MCF 10A (cell line): ENCODE measurements at places on chromosomes 1 and 21. TPM values are rescaled to one million over a fixed set of nuclear protein-coding genes. Genes with fewer than 3 reads are reported as not detected.
A peak's percentile ranks its signal among the peaks of the same experiment; 100 is the strongest.

The ELAVL4 gene
- not detected in 2 replicates for total RNA-seq

The CLCA1 gene
- not detected in 2 replicates for total RNA-seq

The MROH9 gene
- total RNA-seq, result not detected in 2 replicates

The SERTAD4 gene
- 0.19 TPM in 1 of 2 replicates, not detected in the other for total RNA-seq

The SPRR1B gene
- 3.5 and 4.0 TPM in 2 replicates for total RNA-seq

The UMODL1 gene
- total RNA-seq, result not detected in 2 replicates

The PPOX gene
- 30.3 and 32.4 TPM in 2 replicates for total RNA-seq

The CLCNKB gene
- not detected in 2 replicates for total RNA-seq

The XPR1 gene
- 38.6 and 39.7 TPM in 2 replicates for total RNA-seq

The SYT11 gene
- total RNA-seq, result 0.14 TPM in 1 of 2 replicates, not detected in the other

DNA sequence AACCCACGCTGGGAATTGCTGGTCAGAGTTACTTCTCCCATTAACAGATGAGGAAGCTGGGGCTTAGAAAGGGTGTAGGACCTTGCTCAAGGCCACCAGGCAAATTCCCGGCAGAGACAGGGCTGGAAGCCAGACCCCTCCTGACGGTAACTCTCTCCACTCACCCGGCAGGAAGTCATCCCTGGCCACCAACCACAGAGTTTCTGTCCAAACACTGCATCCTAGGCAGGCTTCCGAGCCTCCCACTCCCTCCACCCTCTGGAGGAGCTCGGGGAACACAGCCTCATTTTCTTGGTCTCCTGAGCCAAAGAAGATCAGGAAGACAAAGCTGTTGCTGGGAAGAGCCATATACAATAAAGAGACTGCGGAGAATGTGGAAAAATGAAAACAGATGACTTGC lies 25.0 kb upstream of the ZNF436 start:
- DNase-seq, result peak; percentile 35

DNA sequence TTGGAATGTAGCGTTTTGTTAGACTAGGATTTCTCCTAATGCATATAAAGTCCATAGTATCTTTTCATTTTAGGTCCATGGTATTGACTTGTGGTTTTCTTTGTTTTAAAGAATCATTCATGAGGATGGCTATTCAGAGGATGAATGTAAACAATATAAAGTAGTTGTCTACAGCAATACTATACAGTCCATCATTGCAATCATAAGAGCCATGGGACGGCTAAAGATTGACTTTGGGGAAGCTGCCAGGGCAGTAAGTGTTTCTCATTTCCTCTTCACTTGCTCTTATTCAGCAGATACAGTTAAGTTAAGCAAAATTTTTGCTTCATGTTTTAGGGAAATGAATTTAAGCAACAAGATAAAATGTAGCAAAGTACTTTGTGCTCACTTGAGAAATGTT lies 25.4 kb downstream of the GNAI3 start:
- no peak for DNase-seq

- no peak for DNase-seq
Observed at GRCh38 chr1:98688110-98688739, 26.7 kb downstream of the SNX7 start.

- no peak for DNase-seq
Observed at GRCh38 chr21:22062472-22063139, 1064.4 kb downstream of the NCAM2 start.

DNA sequence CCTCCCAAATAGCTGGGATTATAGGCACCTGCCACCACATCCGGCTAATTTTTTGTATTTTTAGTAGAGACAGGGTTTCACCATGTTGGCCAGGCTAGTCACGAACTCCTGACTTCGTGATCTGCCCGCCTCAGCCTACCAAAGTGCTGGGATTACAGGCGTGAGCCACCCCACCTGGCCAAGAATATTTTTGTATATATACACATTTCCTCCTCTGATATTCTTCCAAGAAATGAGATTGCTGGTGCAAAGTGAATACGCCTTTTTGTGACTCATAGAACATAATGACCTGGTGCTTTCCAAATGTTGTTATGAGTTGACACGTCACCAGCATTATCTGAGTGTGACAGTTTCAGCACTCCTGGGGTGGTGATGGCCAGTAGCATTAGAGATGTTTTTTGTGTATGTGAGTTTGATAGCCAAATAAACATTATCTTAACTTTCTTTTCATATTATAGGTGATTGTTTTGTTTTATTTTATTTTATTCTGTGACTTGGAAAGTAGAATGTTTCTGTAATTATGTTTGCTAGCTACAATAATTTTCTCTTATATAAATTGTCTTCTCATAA lies 54.9 kb downstream of the KCNK1 start:
- DNase-seq, result peak; percentile 96

GRCh38 chr21:26837539-26837938 lies 7.7 kb downstream of the ADAMTS1 start:
- DNase-seq, result no peak

DNA sequence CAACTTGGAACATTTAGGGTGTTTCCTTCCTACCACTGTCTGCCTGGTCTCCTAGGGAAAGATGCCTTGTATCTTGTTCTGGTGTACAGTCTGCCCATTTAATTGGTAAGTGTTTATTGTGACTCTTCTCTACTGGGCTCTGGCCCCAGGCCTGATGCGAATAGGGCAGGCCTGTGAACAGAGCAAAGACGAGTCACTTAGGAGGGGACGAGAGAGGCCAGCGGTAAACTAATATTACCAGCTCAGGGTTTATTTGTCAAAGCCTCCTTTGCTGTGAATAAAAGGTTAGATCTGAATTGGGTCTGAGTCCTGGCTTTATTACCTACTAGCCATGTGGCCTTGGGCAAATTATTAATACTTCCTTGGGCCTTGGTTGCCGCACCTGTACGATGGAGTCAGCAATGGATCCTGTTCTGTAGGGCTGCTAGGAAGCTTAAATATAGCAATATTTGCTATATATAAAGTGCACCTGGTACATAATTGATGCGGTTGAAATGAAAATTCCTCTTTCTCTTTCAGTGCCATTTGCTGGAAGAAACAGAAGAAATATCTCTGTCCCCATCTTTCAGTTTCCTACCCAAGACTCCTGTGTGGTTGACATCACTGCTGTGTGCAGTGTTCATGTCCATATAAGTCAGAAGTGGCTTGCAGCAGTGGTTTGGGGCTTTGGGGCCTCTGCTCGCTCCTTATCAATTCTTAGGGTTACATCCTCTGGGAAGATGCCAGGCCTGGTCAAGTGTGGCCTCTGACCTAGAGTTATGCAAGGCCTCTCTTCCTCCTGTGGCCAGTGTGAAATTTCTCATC lies 32.4 kb downstream of the MAPKAPK2 start:
- no peak for DNase-seq

- no peak for DNase-seq
Observed at GRCh38 chr1:93600663-93601062, 81.0 kb downstream of the BCAR3 start.

- no peak for DNase-seq
Observed at GRCh38 chr1:216223486-216223885, 199.8 kb downstream of the USH2A start.

- peak; percentile 69 for DNase-seq
Observed at GRCh38 chr1:13664451-13664850, 35.5 kb upstream of the PRDM2 start.

DNA sequence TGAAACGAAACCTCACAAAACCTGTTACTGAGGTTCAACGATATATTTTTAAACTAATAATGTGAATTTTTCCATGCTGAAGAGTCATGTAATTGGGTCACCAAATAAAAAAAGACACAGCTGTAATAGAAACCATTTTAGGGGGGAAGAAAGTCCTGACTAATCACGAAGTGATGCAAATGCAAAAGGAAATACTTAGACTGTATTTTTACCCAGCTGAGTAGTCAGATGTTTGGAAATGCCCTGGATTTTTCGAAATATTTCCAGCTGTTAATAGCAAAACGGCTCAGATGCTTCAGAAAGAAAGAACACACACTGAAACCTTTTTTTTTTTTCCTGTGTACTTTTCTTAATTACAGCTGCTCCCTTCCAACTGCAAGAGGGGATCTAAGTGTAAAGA lies 210.3 kb downstream of the SETD4 start:
- DNase-seq, result no peak

DNA sequence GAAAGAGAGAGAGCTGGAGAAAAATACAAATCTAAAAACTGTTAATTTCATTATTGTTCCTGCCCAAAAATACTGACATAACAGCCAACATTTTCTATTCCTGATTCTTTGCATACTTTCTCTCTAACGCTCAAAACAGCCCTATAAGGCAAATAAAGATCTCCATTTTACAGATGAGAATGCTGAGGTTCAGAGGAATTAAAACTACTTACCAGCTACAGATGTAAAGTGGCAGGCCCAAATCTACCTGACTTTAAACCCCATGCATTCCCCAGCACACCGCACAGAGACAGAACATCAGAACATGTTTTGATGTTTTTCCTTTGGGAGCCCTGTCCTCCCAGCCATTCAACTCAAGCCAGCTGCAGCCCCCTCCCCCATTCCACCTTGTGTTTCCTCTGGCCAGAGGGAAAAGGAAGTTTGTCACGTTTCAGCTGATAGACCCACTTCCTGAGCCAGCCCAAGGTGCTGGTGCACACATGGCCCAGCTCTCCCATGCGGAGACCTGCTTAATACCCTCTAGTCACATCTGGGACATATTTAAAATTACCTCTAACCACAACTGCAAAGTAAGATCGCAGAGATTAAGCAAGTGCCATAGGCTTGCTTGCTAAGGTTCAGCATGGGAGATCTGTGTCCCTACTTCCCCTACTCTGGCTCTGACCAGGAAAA lies 133.1 kb upstream of the NFIA start:
- no peak for DNase-seq

DNA sequence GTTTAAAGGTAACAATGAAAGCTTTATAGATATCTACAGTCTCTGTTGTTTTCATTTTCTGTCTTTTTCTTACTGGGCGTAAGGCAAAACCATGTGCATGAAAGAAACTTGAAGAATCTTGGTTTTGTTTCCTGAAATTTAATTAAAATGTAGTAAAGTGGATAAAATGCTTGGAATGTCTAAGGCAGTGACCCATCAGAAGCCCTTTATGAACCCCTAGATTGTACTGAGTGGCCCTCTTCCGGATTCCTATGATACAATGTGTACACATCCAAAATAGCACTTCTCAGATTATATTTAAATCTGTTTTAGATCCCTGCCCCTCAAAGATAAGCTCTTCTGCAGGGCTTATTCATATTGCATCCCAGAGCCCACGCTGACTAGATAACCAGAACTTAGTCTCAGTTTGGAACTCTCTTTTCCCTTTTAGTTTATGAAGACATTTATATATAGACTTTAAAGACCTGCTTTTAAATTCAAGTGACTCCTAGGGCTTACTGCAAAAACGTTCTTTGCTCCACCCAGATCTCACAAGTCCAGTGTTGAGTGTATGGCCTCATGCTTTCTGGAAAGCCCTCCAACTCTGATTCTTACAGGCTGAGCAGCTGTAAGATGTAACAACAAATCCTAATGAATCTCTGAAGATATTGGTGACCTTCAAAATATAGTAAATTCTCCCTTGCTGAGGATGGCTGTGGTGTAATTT lies 142.9 kb downstream of the LRRC7 start:
- no peak for DNase-seq

- no peak for DNase-seq
Observed at GRCh38 chr1:55194851-55195250, 20.3 kb downstream of the USP24 start.

DNA sequence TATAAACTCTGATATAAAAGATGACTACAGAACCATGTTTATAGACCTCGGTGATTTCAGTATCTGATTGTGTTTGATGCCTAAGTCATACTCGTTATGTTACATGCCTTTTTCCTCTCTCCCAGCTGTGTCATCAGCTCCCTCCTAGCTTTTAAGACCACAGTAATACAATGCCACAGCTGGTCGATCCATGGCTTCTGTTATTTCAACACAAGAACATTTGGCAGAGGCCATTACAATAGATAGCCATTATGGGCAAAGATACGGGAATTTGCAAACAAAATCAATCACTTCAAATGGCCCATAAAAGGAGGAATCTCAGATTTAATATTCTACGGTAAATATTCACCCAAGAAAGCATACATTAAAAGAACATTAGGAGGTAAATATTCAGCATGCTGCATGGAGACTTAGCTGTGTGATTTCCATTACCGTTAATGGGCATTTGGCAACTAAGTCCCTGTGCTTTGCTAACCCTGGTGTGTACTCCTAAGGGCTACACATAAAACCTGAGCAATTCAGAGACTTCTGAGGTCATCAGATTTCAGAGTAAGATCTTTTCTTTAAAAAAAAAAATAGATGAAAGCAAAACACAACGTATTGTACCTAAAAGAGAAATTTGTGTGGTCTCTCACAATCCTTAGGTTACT lies 153.4 kb downstream of the PIGK start:
- no peak for DNase-seq

GRCh38 chr1:183600136-183600535 lies 9.9 kb upstream of the NCF2 start:
- DNase-seq, result peak; percentile 96

GRCh38 chr1:15261155-15262002 lies 14.4 kb downstream of the FHAD1 start:
- DNase-seq, result no peak

- no peak for DNase-seq
Observed at GRCh38 chr1:36304970-36305914, 926 bp upstream of the SH3D21 start.
